ENCODE measurements at places on chromosomes 4 and X. TPM values are rescaled to one million over a fixed set of nuclear protein-coding genes. Genes with fewer than 3 reads are reported as not detected.

ASB9 gene
- total RNA-seq = 21.4 TPM

CCDC110 gene
- total RNA-seq = not detected

GUCY2F gene
- not detected for total RNA-seq

GPRASP2 gene
- total RNA-seq = 5.0 TPM

DCLK2 gene
- 9.9 TPM for total RNA-seq

FREM3 gene
- total RNA-seq = not detected

SHISA3 gene
- total RNA-seq = not detected

SYNPO2 gene
- total RNA-seq = 1.3 TPM

ADAMTS3 gene
- total RNA-seq = not detected

GBA3 gene
- total RNA-seq = not detected

NPY1R gene
- not detected for total RNA-seq

CTAG1A gene
- total RNA-seq = not detected

MAOB gene
- total RNA-seq = 0.25 TPM

IL2 gene
- total RNA-seq = not detected

ATP6AP2 gene
- total RNA-seq = 132 TPM

PCDH10 gene
- total RNA-seq = 0.19 TPM

CFAP99 gene
- 0.06 TPM for total RNA-seq

CCNG2 gene
- total RNA-seq = 2.8 TPM

ADH4 gene
- total RNA-seq = not detected

PDZD11 gene
- 91.9 TPM for total RNA-seq

ASB12 gene
- total RNA-seq = not detected
